NCI-H2171 treated with DMSO at 0.1 percent for 48 hours (cell line): ENCODE measurements at places on chromosomes 16 and 17.

GRCh38 chr17:79532107-79532790 lies 78.6 kb downstream of the RBFOX3 start:
- DNase-seq: no peak

DNA sequence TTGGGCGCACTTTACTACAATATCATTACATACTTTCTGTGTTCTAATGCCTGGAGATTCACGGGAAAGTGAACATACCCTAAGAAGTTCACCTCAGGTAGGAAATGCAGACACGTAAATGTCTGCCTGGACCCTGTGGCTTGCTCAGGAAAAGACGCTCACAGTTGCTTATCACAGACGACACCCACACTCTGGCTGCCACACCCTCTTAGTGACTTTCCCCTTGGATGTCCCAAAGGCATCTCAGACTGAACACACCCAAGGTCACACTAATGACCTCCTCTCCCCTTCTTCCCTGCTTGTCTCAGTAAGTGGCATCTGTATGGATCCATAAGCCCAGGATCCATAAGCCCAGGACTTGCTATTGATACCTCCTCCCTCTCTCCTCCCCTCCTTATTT lies 32.6 kb downstream of the CDRT15 start:
- DNase-seq: no peak

- DNase-seq: peak; percentile 66
These were observed 621 bp downstream of the KCNJ2 start for GRCh38 chr17:70169709-70170597.

GRCh38 chr17:596763-597644 lies 117.6 kb downstream of the VPS53 start:
- no peak for DNase-seq

DNA sequence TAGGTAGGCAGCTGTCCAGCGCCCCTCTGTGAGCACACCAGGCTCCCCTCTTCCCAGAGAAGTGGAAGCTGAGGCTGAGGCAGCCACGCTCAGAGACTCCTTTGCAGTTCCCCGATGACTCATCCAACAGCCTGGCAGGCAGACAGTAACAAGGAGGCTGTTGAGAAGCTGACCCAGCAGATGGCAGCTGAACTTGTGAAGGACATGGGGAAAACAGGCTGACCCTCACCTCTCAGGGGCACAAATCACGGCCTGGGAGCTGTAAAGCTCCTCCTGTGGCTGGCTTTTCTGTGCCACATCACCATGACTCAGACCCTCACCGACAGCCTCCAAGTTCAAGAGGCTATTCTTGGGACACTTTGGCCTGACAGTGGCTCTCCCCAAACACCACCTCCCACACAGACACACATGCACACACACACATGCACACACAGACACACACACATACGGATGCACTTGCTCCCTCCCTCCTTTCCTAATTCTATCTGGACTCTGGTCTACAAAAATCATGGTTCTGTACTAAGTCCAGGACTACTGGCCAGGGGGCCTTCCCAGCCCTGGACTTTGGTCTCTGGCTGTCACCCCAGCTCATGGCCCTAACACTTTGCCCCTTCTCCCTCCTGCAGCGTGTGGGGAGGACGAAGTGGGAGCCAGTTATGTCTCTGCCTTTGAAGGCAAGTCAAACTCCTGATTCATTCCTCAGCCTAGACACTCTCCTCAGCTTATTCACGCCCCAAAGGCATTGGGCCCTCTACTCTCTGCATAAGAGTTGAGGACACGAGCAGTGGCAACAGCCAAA lies 23.2 kb downstream of the MAP3K14 start:
- peak; percentile 9 for DNase-seq

DNA sequence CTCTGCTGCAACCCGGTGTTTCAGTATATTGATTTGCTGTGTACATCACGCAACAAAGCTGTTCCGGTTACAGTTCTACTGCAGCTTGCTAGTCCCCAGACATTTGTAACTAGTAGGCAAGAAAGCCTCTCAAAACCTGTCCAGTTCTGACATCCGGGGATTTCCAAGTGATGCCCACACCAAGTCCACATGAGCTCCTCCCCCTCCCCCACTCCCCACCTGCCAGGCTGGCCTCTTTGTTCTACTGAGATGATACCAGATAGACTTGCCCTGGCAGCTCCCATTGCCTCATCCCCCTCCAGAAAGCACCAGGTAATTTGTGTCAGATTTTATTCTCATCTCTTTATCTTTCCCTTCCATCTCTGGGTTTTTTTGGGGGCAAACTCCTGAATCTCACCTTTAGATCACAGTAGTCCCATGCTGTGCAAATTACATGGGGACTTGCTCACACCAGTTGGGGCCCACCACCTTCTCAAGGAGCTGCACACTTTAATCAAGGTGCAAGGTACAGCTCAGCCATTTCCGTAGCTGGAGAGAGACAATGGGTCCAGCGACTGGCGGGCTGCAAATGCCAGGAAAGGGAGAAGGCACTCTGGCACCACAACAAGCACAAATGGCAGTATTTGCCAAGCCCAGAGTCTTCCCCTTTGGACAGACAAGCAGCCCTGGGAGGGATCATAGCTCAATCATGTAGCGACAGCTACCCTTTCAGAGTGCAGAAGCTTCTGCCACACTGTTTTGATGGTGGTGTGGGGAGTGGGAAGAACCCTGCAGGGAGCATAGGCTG lies 183.1 kb downstream of the CYLD start:
- DNase-seq: no peak

GRCh38 chr17:38602956-38603785 lies 2.6 kb downstream of the SRCIN1 start:
- DNase-seq: no peak

- no peak for DNase-seq
These were observed 109.4 kb upstream of the GSE1 start for GRCh38 chr16:85503679-85504231.

DNA sequence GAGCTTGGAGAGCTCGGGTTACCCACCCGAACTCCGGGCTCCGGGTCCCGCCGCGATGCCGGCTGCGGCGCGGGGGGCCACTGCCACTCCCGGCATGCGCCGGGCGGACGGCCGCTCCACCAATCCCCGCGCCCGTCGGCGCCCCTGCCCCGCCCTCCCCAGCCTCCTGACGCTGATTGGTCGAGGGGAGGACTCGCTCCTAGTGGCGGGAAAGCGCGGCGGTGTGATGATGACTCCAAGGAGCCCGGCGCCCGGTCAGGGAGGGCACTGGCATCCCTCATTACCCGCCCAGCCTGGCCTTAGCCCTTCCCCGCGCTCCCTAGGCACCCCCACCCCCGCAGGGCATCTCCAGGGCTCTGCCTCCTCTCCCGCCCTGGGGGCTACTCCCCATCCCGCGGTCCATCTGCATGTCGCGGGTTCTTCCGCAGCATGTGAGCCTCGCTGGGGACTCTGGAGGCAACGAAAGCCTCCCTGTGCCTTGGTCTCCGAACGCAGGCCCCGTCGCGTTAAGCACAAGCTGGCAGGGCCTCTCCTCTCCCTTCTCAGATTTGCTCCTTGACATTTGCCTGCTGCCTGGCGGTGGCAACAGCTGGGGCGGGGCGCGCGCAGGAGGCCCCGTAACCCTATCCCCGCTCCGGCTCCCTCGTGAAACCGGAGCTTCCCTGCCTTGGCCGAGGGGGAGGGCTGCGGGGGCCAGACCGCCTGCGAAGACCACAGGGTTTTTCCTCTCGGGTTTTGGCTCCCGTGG lies 1.7 kb downstream of the ATP2A1 start:
- DNase-seq: peak; percentile 92

GRCh38 chr17:27226611-27227230 lies 67.2 kb upstream of the WSB1 start:
- no peak for DNase-seq

DNA sequence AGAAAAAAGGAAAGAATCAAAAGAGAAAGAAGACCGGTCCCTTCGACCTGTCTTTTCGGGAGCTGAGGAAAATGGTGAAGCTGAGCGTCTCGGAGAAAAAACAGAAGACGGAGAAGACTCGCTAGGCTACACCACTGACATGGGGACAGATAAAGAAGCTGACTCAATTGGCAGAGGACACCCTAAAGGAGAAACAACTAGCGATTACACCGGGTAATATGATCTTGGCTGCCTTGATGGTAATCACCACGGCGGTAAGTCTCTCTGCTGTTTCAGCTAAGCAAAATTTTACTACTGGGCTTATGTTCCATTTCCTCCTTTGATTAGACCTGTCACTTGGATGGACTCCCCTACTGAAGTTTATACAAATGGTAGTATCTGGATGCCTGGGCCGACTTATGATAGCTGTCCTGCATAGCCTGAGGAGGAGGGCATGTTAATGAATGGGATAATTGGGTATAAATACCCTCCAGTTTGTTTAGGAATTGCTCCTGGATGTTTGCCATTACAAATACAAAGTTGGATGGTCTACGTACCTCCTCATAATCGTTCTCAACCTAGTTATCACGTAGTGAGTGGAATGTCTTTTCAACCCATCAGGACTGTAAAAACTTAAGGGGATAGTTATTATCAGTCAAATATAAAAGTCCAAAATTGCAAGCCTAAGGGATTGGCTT lies 24.1 kb downstream of the ALOX15B start:
- no peak for DNase-seq

- no peak for DNase-seq
These were observed 23.5 kb downstream of the AATF start for GRCh38 chr17:36972186-36972700.

DNA sequence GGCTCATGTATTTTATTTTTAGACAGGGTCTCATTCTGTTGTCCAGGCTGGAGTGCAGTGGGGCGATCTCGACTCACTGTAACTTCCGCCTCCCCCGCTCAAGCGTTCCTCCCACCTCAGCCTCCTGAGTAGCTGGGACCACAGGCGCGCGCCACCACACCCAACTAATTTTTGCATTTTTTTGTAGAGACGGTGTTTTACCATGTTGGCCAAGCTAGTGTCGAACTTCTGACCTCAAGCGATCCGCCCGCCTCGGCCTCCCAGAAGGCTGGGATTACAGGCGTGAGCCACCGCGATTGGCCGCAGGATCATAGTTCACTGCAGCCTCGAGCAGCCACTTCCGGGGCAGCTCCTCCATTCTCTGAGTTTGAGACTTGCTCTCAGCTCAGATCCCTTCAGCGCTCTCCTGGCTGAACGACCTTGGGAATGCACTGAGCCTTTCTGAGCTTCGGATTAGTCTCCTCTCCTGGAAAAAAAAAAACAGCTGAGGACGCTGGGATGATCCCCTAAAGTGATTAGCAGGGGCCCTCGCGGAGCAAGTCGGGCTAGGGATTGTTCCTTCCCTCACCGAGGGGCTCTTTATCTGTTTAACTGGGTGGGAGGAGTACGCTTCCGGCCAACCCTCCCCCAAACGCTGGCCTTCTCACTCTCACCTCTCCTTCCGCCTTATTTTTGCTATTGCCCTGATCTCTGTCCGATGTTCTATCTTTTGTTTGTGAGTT lies 1.1 kb upstream of the PKMYT1 start:
- DNase-seq: no peak

DNA sequence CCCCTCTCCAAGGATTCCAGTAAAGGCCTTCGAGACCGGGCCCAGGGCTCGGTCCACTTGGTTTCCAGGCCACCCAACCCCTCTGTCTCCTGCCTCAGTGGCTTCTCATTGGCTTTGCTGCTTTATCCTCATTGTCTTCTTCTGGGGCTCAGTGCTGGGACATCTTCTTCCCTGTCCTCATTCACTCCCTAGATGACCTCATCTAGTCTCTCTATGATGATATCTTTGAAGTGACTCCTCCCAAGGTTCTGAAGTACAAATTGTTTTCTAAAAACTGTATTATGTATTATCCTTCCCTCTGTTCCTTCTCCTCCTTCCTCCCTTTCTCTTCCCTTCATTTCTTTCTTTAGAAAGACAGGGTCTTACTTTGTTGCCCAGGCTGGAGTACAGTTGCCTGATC lies 27.1 kb upstream of the NDRG4 start:
- DNase-seq: no peak

DNA sequence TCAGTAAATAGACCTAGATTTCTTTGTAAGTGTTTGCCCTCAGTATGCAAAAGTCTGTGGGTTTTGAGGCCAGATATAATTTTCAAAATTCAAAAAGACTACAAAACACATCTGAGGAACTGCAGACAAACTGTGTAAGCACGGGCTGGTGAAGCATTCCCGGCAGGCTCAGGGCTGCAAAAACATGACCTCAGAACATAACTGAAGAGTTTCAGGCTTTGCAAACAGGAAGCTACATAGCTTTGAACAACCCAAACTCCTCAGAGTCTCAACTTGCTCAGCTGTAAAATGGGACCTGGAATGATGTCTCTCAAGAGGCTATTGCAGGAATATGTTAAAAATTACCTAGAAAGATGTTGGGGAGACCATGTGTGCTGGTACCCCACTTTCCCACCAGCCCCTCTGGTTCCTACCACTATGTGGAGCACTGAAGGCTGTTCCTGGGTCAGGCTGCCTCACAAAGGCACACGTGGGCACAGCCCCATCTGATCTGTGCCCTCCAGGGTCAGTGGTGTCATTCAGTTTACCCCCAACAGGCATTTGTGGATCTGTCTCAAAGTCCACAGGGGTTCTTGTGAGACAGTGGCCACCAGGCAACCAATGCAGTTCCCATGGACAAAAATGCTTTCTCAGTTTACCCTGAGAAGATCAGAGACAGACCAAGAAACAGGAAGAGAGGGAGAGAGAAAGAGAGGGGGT lies 72.9 kb downstream of the CREBBP start:
- no peak for DNase-seq

- DNase-seq: no peak
These were observed 95.5 kb downstream of the CCT6B start for GRCh38 chr17:34865716-34866115.

- no peak for DNase-seq
These were observed 28.0 kb upstream of the MAF start for GRCh38 chr16:79628501-79628975.
